ENCODE measurements at places on chromosomes 3 and 15. TPM values are rescaled to one million over a fixed set of nuclear protein-coding genes. Genes with fewer than 3 reads are reported as not detected.

CD200 gene
- total RNA-seq, result not detected

CEMIP gene
- total RNA-seq, result 2.7 TPM

MAGI1 gene
- total RNA-seq, result 8.0 TPM

SCN5A gene
- 0.17 TPM for total RNA-seq

- no peak for DNase-seq
Measured at GRCh38 chr15:87549296-87549695, 707.2 kb downstream of the NTRK3 start.

DNA sequence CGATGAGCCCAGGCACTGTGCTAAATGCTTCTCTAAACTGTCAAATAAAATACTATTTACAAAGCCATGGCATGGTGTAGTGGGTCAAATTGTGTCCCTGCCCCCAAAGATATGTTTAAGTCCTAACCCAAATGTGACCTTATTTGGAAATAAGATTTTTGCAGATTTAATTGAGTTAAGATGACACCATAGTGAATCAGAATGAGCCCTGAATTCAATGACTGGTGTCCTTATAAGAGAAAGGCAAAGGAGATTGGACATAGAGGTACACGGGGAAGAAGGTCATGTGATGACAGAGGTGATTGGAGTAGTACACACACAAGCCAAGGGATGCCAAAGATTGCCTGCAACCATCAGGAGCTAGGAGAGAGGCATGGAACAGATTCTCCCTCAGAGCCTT is 121.6 kb upstream of the VEPH1 start:
- no peak for DNase-seq

DNA sequence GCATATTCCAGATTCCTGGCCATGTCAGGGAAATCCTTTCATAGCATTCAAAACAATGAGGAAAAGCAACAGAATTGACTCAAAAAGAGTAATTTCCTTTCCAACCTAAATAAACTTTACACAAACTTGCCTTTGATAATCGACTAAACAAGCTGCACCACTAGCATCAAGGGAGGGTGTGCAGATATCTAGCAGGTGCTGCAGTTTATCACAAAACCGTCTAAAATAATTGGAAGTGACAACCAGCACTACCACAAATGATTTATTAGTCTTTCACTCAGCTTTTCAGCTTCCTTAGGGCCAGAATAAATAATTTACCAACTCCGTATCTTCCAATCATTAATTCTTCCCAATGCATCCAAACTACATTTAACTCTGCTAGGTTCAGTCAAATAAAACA is 71.7 kb downstream of the TBC1D5 start:
- DNase-seq, result no peak

GRCh38 chr3:5140839-5141238 is 18.7 kb downstream of the ARL8B start:
- DNase-seq, result no peak

GRCh38 chr3:48267782-48268181 is 26.9 kb downstream of the ZNF589 start:
- no peak for DNase-seq

GRCh38 chr15:79311901-79312553 is 1.1 kb downstream of the TMED3 start:
- DNase-seq, result peak; percentile 4

- no peak for DNase-seq
Measured at GRCh38 chr15:77580996-77581682, 51.6 kb downstream of the LINGO1 start.

Data from Daoy (cell line).